IPS DF 6.9 (cell line): ENCODE measurements at places on chromosomes 16 and 17.

DNA sequence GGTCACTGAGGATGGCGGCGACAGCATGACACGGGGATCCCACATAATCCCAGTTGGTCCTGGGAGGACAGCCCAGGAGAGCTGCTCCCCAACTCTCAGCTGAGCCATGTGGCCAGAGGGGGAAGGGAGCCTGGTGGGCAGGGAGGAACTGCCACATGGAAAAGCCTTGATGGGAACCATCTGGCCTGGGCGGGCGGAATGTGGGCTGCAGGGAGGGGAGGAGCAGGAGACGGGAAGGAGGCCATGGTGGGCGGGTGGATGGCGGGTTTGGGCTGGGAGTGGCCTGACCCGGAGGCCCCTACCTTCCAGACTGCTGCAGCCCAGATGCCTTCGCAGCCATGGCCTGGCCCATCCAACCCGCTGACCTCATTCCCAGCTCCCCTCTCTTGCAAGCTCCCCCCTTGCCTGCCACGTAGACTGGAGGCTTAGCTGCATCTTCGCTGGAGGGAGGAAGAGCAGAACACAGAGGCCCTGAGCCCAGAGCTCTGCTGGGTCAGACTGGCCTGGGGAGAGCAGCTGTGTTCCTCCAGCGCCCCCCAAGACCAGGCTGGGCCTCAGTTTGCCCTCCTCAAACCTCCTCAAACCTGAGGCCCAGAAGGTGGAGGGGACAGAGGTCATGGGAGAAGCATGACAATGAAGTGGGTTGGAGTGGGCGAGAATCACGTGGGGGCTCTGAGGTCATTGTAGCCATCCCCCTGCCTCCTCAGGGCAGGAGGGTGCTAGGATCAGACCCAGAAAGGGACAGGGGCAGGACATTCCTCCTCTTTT is 8.2 kb upstream of the COL1A1 start:
- DNase-seq, result no peak

GRCh38 chr16:66928702-66929388 is 3.5 kb upstream of the RRAD start:
- DNase-seq, result no peak

DNA sequence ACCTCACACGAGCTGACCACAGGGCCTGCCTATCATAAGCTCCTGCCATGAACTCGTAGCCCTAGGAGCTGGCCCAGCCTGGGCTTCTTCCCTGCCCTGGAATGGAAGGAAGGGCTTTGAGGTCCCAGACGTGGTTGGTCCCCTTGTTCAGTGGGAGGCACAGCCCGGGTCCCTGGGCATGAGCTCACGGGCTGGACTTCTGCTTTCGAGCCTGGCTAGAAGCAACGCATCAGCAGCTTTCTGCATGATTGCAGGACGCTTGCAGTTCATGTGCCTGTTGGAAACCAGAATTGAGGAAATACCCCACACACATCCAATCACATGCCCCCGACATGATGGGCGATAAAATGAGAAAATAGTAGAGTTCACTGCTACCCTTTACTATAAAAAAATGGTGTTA is 293.3 kb downstream of the MAF start:
- DNase-seq, result no peak

GRCh38 chr17:75808549-75808904 is 23.9 kb downstream of the UNK start:
- no peak for DNase-seq

DNA sequence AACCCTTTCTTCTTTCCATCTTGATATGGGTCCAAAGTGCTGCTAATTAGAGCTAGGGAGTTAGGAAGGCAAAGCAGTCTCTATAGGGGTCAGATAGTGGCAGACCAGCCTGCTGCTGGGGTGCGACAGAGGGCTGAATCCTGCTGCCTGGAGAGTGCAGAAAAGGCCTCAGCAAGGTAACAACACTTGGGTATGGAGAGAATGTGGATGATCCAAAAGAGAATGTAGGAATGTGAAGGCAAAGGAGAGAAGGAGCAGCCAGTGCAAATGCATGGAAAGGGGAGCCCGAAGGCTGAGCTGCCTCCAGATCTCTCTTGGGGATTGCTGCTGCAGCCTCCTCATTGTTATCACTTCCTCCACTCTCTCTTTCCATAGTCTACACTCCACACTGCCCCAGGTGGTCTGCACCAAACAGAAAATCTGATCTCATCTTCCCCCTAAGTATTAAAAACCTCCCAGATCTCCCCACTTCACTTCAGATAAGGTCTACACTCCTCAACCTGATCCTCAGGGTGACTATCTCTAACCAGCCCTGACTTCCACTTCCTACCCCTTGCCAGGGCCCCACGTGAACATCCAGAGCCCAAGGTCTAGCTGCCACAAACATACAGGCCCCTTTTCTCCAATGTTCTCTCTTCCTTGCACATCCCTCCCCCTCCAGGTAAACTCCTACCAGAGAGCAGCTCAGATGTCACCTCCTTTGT is 28.8 kb downstream of the TOM1L2 start:
- no peak for DNase-seq

GRCh38 chr17:51653878-51654277 is 393.5 kb downstream of the UTP18 start:
- peak; percentile 22 for DNase-seq

GRCh38 chr17:75019146-75019545 is 6.7 kb downstream of the MRPL58 start:
- no peak for DNase-seq

DNA sequence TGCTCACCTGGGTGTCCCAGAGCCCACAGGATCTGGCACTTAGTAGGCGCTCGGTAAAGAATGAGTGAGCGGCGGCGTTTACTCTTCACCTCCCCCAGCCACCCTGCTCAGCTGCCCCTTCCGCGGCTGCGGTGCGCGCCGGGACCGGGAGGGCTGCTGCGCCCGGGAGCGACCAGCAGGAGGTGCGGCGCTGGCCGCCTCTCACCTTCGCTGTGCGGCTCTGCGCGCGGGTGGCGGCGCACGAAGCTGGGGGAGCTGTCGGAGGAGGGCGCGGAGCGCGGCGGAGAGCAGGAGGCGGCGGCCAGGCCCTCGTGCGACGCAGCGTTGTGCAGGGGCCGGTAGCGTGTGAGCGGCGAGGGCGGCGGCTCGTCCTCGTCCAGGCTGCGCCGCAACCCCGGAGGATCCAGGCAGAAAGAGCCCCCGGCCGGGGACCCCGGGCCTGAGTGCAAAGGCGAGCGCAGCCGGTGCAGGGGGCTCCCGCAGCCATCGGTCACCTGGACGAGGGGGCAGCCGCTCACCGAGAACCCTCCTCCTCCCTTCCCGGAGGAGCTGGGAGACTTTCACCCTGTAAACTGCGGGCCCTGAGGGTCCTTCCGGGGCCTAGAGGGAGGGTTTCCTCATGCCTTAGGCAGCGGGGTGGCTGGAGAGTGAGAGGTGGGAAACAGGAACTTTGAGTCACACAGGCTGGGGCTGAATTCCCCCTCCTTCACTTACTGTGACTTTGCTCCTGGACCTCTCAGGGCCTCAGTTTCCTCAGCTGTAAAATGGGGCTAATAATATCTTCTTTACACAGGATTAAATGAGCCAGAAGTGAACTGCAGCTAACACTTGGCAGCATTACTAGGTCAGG is 12.5 kb downstream of the SAMD14 start:
- no peak for DNase-seq

GRCh38 chr17:75826561-75827307 is 17.5 kb downstream of the UNC13D start:
- no peak for DNase-seq

DNA sequence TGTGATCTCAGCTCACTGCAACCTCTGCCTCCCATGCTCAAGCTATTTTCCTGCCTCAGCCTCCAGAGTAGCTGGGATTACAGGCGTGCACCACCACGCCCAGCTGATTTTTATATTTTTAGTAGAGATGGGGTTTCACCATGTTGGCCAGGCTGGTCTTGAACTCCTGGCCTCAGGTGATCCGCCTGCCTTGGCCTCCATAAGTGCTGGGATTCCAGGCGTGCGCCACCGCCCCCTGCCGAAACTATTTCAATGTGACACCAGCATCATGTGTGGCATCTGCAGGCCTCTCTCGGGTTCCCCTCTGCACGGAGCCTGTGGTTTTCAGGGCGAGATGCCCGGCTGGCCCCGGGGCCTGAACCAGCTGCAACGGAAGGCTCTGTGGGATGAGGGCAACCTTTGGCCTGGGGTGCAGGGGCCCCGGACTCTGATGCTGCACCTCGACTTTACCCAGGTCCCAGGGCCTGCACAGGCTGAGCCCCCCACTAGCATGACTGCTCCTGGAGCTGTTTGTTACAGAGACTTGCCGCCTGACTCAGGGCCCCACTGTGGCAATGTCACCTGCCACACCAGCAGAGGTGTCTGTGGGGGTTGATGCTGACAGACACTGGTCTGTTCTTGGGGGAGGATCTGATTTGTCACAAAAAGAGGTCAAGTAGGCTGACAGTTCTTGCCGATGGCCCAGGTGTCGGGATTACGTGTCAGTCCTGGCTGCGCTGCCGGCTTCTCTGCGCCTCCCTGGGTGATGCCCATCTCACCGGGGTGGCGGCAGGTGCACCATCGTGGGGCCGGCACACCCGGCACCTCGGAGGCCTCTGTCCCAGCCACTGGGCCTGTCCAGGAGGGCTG is 8.6 kb upstream of the TEX19 start:
- DNase-seq, result no peak

DNA sequence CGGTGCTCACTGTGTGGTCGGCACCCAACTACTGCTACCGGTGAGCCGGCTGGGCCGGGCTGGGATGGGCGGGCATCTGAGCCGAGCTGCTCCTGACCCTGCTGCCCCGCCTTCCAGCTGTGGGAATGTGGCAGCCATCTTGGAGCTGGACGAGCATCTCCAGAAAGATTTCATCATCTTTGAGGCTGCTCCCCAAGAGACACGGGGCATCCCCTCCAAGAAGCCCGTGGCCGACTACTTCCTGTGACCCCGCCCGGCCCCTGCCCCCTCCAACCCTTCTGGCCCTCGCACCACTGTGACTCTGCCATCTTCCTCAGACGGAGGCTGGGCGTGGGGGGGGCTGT is 6.9 kb downstream of the TBX6 start:
- DNase-seq, result no peak

DNA sequence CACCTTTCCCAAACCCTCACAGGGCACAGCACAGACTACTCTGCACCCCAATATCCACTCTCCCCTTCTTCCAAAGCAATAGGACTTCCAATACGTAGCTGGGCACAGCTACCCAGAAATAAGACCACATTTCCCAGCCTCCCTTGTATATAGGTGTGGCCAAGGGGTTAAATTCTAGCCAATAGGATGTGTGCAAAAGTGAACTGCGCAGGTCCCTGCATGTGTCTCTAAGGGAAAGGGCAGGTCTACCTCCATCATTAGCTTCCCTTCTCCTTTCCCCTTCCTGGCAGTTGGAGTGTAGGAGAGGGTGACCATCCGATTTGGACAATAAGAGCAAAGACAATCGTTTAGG is 25.5 kb upstream of the SNN start:
- no peak for DNase-seq

DNA sequence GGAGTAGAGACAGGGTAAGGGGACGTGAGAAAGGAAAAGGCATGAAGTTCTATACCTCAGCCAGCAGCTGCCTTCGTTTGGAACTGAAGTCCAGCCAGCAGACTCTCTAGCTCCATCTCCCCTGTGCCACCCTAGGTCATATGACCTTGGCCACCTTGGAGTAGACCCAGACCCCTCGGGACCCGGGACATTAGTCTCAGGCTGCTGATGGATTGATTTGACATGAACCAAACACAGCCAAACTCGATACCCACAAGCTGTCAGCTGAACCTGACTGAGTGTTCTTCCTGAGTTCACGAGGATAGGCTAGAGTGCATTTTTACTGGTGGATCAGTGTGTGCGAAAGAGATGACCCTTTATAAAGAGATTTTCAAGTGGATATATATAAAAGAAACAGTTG is 68.5 kb downstream of the YPEL2 start:
- no peak for DNase-seq

- no peak for DNase-seq
These were observed 35.3 kb downstream of the TMEM132E start for GRCh38 chr17:34614698-34615097.
